IMR-90 (cell line): ENCODE measurements at places on chromosomes 1 and 21.

DNA sequence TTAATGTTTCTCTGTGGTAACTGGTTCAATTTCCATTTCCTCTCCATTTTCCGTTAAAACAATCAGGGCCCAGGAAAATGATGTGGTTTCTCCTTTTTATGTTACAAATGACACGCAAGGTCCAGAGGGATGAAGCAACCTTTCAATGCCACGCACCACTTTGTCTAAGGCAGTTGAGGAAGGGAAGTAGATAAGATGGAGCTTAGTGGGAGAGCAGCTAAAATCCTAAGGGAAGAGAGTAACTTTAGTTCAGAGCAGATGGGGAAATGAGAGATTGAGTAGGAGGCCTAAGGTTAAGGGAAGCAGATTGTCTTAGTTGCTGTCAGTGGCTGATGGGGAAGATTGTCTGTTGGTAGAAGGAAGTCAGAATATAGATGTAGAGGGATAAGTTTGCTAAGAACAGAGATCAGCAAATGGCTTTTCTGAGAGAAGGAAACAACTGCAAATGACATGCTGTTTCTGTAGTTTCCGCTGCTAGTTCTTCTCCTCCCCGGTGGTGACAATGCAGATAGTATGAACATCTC lies 660 bp downstream of the CD1C start:
- no peak for DNase-seq

GRCh38 chr1:234918181-234918841 lies 210.3 kb downstream of the TOMM20 start:
- DNase-seq: no peak

DNA sequence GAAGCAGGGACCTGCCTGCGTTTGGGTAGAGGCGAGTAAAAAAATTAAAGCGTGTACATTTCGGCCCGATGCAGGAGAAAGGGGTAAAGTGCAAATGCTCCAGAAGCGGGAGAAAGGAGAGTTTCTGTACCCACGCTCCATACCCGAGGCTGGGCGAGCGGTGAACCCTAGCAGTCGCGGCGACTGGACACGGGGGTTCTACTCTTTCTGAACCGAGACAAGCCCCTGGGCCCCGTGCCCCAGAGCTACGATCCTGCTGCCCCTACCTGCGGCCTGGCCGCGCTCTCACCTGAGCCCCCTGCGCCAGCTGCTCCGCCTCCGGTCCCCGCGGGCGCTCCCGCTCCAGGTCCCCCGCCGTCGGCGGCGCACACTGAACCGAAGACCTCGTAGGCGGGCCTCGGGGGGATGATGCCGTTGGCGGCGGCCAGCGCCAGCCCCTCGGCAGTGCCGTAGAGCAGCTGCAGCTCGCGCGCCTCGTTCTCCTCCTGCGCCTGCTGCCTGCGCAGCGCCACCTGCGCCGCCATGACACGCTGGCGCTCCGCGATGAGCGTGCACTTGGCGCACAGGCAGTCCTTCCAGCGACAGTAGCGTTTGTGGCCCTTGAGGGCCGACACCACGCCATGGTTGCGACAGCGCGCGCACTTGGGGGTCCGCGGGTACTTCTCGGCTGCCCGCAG lies 2.4 kb downstream of the DMRTA2 start:
- no peak for DNase-seq

DNA sequence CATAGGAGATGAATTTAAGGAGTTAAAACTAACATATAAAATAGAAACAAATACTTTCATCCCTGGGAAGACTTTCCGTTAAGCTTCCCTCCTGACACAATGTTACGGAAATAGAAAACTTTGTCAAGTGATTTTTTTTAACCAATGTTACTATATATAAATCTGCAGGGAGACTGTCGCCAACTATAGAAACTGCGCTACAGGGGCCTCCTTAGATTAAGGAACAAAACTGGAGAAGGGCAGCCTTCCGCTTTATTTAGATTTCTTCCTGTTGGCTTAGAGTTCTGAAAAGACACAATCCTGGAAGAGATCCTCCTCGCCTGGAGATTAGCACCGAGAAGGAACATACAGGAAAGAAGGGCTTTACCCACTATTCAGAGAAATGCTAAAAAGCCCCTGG lies 1.5 kb downstream of the MGST3 start:
- DNase-seq: peak; percentile 4

DNA sequence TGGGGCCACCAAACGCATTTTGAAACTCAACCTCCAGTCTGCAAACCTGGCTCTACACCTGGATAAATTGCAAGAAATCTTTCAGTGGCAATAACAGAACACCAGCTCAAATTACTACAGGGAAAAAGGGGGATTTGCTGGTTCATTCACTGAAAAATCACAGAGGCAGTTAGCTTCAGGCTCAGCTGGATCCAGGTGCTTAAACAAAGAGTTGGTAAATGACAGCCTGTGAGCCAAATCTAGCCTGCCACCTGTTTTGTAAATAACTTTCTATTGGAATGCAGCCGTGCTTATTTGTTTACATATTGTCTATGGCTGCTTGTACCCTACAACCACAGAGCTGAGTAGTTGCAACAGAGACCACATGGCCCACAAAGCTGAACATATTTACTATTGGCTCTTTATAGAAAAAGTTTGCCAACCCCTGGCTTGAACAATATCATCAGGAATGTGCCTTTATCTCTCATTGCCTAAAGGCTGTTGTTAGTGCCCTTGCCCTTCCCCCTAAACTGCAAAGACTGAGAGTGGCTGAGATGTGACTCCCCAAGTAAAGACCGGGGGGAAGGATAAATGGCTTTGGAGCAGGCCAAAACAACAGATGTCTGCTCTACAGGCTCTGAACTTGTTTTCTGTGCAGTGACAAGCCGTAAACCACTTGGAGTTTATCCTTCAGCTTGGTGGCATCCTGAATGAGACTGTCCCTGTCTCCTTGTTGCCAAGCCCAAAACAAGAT lies 21.5 kb upstream of the PTPRF start:
- DNase-seq: no peak

DNA sequence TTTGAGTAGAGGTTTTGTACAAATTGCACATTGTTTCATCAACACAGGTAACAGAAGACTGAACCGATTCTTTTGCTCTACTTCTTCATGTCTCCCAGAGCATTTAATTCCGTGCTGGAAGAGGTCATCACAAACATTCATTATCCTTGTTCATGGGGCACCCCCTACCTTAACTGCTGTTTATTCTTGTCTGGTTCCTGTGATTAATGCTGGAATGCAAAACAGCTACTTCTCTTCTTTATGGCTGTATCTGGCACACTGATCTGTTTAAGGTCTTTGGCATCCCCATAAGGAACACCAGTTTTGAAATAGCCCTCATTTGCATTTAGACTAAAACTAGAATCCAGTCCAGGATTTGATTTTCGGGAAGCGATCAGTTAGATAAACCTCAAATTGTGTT lies 42.2 kb downstream of the NTNG1 start:
- DNase-seq: no peak
